ENCODE measurements at places on chromosomes 6 and 20.

GRCh38 chr20:32063695-32064094, 11.7 kb downstream of the HCK start:
- no peak for DNase-seq

- DNase-seq: no peak
Measured at GRCh38 chr6:43277643-43278523, 20.2 kb upstream of the SLC22A7 start.

- DNase-seq: no peak
Measured at GRCh38 chr6:18314317-18314997, 50.1 kb upstream of the DEK start.

DNA sequence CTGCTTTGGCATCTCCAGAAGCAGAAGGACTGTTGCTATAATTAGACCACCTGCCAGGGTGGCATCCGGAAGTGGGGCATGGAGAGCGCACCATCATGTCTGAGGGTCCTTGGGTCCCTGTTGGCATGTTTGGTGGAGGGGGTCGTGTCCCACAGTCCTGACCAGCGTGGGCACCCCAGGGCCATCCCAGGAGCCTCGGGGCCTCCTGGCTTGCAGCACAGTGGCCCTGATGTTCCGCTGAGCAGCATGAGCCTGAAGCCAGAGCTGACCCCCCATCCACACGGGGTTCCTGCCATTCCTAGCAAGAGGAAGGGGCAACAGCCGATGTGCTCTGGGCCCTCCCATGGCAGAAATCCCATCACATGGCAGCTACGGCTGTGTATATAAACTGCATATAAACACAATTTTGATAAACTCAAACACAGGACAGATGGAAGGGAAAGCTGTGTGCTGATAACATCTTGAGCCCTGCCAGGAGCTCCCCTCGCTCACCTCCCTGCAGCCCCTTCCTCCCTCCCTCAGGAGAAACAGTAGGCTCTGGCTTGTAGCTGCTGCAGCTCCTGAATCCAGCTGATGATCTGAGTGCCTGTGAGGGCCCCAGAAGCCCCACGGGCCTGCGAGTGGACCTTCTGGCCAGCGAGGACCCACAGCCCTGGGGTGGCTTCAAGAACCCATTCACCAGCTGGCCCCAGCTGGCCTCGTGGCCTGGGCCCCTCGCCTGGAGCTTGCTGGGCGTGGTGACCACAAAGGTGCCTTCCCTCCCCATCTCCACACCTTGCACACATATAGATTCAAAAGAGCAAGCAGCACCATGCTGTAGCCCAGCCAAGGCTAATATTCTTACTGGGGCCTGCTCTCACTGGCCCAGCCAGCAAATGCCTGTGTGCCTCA, 321.6 kb downstream of the CDH4 start:
- DNase-seq: no peak

DNA sequence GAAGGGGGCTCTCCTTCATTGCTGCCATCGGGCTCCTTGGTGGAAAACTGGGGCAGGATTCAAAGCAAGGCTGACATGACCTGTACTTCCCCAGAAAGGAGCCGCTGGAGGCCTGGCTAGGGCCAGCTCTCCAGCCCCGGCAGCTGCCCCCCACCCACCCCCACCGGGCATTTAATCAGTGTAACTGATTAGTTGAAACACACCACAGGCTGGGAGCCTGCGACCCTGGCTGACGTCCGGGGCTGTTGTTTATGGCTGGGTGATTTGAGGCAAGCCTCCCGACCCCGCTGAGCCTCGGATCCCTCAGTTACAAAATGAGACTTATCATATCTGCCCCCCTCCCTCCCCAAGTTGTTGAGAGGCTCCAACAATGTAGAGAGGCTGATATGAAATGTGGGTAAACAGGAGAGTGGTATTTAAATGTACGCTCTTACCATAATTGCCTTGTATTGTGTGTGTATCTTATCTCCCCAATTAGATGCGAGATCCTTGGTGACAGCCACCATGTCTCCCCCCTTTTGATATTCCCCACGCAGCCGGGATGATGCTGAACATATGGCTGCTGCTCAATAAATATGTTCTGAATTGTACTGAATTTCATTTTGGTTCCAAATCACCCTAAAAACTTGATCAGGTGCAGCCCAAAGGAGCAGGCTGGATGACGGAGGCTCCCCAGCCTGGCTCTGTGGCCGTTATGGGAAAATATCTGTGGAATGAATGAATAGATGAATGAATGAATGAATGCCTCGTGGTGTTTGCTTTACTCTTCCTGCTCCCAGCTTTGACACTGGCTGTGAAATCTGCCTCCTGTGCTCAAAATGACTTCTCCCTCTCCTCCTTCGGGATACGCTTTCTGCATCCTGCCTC, 31.8 kb upstream of the APCDD1L start:
- DNase-seq: no peak

DNA sequence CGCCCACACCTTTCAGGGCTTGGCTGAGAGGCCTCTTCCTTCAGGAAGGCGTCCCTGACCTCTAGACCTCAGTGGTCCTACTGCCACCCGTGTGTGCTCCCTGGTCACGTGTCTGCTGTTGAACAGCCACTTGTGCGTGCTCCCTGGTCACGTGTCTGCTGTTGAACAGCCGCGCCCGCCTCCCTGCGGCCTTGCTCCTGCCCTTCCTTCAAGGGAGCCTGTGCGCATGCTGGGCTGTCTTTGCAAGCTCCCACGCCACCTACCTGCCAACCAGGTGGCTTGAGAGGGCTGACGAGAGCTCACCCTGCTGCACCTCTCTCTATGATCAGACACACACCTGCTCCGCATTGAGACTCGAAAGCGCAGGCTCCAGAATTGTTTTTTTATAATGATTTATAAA, 179.3 kb downstream of the BMP7 start:
- DNase-seq: no peak

DNA sequence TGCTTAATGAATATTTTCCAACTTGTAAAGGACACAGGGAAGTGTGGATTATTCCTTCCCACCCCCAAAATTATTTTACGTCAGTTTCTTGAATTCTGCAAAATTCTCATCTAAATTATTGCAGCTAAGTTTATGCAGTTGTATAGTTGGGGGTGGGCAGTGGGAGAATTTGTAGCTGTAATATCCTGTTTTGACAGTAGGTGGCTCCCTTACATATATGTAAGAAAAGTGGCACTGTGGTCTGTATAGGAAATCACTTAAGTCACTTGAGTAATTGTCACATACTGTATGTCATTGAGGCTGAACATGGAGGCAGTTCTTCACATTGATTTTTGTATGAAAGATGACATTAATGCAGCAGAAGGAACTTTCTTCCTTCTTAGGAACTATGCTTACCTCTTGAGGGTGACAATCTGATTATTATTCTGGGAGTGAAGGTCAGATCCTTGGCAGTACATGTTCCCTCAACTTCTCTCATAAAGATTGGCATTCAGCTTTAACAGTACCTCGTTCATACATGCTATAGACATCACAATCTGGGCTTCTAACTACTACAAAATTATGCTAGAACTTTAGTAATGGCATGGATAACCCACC, 14.6 kb upstream of the CFAP206 start:
- DNase-seq: peak; percentile 64

GRCh38 chr6:116019428-116019827, 41.3 kb downstream of the FRK start:
- DNase-seq: no peak

DNA sequence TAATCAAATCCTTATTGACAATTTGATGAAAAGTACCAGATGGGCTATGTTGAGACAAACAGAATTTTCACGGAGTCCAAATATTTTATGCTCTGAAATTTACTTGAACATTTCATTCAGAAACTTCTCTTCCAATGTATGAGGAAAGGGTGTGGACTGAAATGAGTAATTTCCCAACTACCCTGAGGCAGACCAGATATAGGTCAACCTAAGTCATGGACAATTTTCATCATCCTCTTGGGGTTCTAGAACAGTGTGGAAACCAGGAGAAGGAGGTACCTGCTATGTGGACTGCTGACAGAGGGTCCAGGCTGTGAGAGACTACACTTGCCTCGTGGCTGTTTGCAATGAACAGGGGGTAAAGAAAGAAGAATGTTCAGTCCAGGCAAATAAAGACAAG, 323.0 kb downstream of the ESR1 start:
- peak; percentile 11 for DNase-seq

- DNase-seq: peak; percentile 79
Measured at GRCh38 chr6:157464653-157465535, 83.9 kb downstream of the ZDHHC14 start.

- DNase-seq: no peak
Measured at GRCh38 chr20:30811885-30812671, 445.4 kb upstream of the DEFB115 start.

DNA sequence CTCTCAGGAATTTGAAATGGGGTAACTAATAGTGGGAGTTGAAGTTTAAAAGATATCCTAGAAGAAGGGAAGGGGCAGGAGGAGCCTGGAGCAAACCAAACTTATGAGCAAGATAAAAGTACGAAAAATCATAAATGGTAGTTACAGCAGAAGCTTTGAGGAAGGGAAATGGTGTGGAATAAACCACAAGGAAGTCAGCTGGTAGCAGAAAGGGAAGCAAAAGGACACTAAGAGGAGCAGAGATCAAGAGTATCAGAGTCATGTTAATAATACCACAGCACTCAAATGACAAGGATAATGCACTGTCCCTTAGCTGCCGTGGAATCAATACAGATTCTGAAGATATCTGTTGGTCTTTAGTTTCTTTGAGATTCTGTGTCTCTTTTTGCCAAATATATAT, 44.9 kb upstream of the CCDC28A start:
- DNase-seq: no peak

DNA sequence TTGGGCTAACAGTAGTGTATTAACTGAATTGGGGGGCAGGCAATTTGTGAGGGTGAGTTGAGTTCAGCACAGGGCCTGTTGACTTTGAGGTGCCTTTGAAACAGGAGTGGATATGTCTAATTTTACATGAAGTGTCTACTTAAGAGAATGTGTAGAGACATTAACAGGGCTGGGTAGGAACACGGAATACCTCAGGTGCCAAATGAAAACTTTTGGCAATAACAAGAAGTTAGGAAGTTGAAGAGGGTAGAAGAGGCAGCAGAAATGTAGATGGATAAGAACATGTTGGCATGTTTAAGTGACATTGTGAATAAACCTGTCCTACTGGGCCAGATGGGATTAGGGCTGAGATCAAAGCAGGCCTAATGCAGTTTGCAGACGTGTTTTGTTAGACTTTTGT, 117.0 kb downstream of the SLC16A10 start:
- DNase-seq: no peak

DNA sequence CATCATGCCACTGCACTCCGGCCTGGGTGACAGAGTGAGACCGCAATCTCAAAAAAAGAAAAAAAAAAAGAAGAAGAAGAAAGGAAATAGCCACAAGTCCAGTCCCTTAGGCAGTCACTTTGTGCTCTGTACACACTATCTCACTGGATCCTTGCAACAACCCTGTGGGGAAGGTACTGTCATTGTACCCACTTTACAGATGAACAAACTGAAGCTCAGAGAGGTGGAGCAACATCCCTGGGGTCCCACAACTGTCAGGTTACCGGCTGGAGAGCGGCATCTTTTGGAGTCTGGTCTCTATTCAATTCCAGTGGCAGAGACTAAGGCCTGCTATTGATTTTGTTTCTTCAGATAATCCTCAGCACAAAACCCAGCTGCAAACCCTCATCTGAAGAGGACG, 12.2 kb downstream of the BPIFA2 start:
- no peak for DNase-seq

- DNase-seq: no peak
Measured at GRCh38 chr20:36951979-36952738, 651 bp upstream of the SAMHD1 start.

- no peak for DNase-seq
Measured at GRCh38 chr6:137181891-137182653, 8.6 kb upstream of the IL22RA2 start.

- no peak for DNase-seq
Measured at GRCh38 chr6:75285283-75285639, 669 bp upstream of the TMEM30A start.

GRCh38 chr6:133637874-133638273, 251.0 kb upstream of the TCF21 start:
- DNase-seq: no peak

GRCh38 chr6:158256746-158257424, 55.4 kb upstream of the TULP4 start:
- DNase-seq: no peak

GRCh38 chr20:24954566-24954965, 5.5 kb downstream of the CST7 start:
- DNase-seq: no peak

DNA sequence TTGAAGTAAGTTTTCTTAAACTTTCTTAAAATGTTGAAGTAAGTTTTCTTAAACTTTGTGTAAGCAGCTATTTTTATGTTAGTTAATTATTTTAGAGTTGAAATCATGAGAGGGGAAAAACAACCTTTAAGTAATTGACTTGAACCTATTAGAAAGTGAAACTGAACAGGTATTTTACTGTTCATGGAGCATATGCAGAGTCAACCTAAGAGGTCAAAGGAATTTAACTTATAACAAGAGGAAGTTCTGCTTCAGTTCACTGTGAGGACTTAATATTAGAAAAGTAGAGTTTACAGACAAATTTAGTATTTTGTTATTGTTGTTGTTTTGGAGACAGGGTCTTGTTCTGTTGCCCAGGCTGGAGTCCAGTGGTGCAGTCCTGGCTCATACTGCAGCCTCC, 38.0 kb downstream of the CDYL start:
- DNase-seq: no peak

DNA sequence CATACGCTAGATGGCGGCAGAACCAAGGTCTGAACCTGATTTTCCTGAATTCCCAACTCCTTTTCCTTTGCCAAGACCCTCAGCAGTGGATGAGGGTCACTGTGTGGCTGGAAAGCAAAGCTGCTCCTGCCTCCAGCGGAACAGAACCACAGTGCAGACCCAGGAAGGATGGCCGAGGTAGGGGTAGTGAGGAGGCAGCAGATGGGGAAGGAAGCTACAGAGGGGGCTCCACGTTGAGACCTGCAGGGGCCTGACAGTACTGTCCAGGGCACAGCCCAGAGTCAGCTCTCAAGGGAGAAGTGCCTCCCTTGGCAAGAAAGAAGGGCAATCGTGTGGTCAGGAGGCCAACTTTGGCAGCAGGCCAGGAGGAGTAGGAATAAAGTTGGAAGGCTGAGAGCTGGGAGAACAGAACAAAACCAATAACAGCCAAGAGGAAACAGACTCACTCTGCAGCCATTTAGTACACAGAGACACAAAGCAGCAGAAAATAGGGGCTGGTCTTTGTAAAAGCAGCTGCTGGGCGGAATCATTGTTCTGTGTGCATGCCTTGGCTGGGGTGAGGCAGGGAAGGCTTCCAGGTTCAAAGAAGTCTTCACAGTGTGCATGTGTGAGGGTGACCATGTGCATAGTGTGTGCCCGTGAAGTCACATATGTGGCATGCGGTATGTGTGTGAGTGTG, 3.1 kb downstream of the GABRR2 start:
- no peak for DNase-seq

DNA sequence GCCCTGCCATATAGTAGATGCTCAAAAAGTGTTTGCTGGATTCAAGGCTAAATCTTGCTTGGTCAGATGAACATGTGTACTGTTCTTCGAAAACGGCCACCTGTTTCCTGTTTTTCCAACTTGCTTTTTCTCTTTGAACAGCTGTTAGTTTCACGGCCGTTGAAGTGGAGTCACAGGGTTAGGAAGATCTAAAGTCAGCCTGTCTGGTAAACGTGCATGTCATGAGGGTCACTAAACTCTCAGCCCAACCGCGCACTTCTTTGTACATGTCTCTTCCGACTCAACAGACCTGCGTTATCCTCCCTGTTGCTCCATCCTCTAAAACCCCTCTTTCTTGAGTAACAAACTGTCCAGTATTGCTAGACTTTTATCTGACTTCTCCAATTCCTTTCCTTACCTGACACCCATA, 93.2 kb upstream of the MAN1A1 start:
- peak; percentile 12 for DNase-seq

GRCh38 chr6:168247443-168248147, 72.0 kb downstream of the DACT2 start:
- no peak for DNase-seq

Data from activated CD4-positive, alpha-beta T cell treated with anti-CD3 and anti-CD28 coated beads, Interleukin-10, Interleukin-2, amounts not matched to agents 100 ng/mL and 50 ng/mL, durations not matched to agents 16 hours and 8 hours (primary cell).